Astrocyte (in vitro differentiated cells and primary cell): ENCODE measurements at places on chromosomes 3 and 15. TPM values are rescaled to one million over a fixed set of nuclear protein-coding genes. Genes with fewer than 3 reads are reported as not detected.

The ST8SIA2 gene
- 8.6 and 9.0 TPM in 2 replicates for total RNA-seq

The PRTG gene
- total RNA-seq = 13.6 and 39.4 TPM in 2 replicates

The UCN2 gene
- 2.8 and 3.3 TPM in 2 replicates for total RNA-seq

The MOBP gene
- 0.16 and 0.41 TPM in 2 replicates for total RNA-seq

The CCDC9B gene
- total RNA-seq = 9.8 and 10.1 TPM in 2 replicates

- no peak for DNase-seq
- H3K4me1 ChIP-seq = no peaks in the 10 kb centered on the region
- no peak overlapping the region for H3K27ac ChIP-seq
- no peaks in the 10 kb centered on the region for H3K36me3 ChIP-seq
These were observed 31.7 kb upstream of the TTC14 start for GRCh38 chr3:180570238-180570637.

- H3K4me3 ChIP-seq = no peak overlapping the region
- H3K27me3 ChIP-seq = no peaks in the 10 kb centered on the region
- peak overlapping the region; percentile 90 for H3K27ac ChIP-seq
These were observed 71.5 kb downstream of the LRRC28 start for GRCh38 chr15:99322643-99323405.

GRCh38 chr3:168191856-168192255 is 96.1 kb upstream of the GOLIM4 start:
- no peaks in the 10 kb centered on the region for H3K27me3 ChIP-seq
- DNase-seq = no peak
- H3K4me3 ChIP-seq = no peak overlapping the region

DNA sequence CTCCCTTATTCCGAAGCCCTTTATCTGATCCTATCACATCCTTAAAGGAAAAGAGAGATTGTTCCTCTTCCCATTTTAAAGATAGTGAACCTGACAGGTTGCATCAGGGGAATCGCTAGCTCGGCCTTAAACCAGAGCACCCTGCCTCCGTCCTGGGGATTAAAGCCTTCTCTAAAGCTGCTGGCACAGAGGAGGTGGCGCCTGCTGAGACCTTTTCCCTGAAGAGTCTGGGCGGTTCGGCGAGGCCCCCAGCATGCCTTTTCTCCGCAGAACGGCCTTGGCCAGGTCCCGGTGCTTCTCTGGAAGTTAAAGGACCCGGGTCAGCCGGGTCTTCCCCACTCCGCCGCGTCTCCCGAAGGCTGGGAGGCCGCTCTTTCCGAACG is 593 bp downstream of the FAM219B start:
- peak overlapping the region; percentile 83 for H3K4me3 ChIP-seq
- no peak for DNase-seq
- H3K36me3 ChIP-seq = peaks cover 27% of the 10 kb centered on the region
- no peaks in the 10 kb centered on the region for H3K27me3 ChIP-seq

- no peak overlapping the region for H3K27ac ChIP-seq
- no peak for DNase-seq
- H3K4me3 ChIP-seq = no peak overlapping the region
- H3K36me3 ChIP-seq = no peaks in the 10 kb centered on the region
- no peaks in the 10 kb centered on the region for H3K27me3 ChIP-seq
- no peaks in the 10 kb centered on the region for H3K4me1 ChIP-seq
These were observed 220.9 kb upstream of the ICE2 start for GRCh38 chr15:60699845-60700244.

DNA sequence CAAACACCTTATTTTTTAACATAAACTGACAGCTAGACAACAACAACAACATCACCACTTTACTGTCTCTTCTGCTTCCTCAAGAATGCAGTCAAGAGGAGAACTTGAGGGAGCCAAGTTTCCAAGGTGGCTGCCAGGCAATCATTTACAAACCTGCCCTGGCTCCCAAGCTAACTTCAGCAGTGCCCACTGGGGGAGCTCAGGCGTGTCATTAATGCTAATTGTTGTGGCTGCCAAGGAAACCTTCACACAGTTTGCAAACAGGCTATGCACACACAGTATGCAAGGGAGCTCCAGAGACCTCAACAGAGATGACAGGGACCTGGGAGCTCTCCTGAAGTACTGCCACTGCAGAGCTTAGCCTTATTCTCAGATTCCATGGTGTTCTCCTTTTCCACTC is 2.1 kb downstream of the DZIP1L start:
- no peaks in the 10 kb centered on the region for H3K27me3 ChIP-seq
- no peak overlapping the region for H3K27ac ChIP-seq
- peaks cover 9% of the 10 kb centered on the region for H3K4me1 ChIP-seq
- DNase-seq = peak; percentile 13
- H3K36me3 ChIP-seq = peaks cover 5% of the 10 kb centered on the region

GRCh38 chr15:73678498-73678897 is 5.7 kb upstream of the CD276 start:
- H3K4me1 ChIP-seq = peaks cover 2% of the 10 kb centered on the region
- peaks cover 10% of the 10 kb centered on the region for H3K27me3 ChIP-seq
- no peak for DNase-seq
- H3K27ac ChIP-seq = no peak overlapping the region

DNA sequence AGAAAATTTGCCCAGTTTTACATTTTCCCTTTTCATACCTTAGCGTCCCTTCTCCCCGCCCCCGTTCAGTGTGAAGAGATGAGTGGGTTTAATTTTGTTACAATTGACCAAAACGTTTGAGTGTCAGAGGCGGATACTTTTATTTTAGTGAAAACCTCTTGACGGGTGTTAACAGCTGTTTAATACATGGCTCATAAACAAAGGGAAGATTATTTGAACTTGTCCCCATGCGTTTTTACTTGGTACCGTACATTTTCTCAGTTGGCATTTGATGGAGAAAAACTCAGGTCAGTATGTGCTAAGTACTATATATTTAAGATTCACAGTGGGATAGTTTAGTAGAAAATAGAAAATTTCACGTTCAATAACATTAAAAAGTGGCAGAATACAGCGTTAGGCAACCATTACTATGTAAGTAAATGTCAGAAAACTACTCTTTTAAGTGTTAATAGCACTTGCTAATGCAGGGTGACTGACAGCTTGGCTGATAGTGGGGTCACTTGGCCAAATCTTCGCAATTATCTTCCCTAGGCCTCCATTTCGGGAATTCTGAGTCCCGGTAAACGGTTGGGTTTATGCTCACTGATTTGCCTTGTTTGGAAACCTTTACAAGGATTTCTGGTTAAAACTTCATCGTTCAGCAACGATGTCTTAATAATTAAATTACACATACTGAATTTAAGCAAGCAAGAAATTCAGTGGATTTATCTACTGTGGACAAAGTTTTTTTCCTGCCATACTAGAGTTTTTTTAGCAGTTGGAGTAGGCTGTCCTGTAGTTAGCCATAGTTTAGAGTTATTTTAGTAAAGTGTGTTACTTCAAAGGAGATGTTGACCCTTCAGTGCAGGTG is 4.8 kb downstream of the CHD2 start:
- peak overlapping the region; percentile 69 for H3K4me3 ChIP-seq
- no peaks in the 10 kb centered on the region for H3K36me3 ChIP-seq
- no peaks in the 10 kb centered on the region for H3K27me3 ChIP-seq
- DNase-seq = no peak
- peak overlapping the region; percentile 99 for H3K27ac ChIP-seq

DNA sequence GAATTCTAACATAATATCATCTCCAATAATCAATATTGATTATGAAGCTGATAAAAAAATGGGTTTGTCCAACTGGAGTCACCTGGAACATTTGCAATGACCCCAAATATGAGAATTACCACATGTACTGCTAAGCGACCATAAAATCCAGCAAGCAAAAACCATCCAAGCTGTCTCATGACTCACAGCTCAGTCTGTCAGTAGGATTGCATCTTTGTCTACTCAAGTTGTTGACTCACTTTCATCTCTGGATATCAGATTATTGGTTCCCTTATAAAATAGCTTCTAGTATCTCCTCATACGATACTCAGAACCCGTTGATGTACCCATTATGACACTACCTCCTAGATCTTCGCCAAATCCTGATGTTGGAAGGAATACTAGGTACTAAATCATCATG is 209.8 kb upstream of the ATP11B start:
- no peak overlapping the region for H3K27ac ChIP-seq
- DNase-seq = no peak
- H3K4me3 ChIP-seq = no peak overlapping the region
- no peaks in the 10 kb centered on the region for H3K4me1 ChIP-seq

DNA sequence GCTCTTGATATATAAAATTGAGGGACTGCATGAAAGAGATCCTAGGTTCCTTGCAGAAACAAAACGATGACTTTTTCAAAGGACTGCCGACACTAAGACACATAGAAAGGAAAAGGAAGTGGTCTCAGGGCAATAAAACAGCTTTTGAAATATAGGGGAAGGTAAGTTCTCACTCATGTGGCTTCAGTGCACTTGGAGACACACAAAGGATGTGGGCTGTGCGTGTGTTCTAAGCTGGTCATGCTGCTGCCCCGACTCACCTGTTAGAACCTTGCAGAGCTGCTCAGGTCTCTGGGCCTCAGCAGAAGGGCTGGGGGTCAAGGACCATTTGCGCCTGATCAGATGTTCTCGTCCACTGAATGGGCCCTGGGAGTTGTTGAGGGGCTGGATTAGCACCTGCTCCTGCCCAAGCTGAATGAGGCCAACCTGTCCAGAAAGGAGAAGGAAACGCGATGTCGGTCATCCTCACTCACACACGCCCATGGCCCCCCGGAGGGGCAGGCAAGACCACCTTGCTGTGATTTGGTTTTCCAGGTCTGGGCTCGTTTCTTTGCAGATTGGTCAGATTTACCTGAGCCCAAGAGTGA is 11.1 kb downstream of the ADAMTS17 start:
- no peak overlapping the region for H3K4me3 ChIP-seq
- no peaks in the 10 kb centered on the region for H3K36me3 ChIP-seq
- no peaks in the 10 kb centered on the region for H3K27me3 ChIP-seq
- H3K4me1 ChIP-seq = no peaks in the 10 kb centered on the region
- no peak overlapping the region for H3K27ac ChIP-seq
